ENCODE measurements at places on chromosomes 3 and 15.

GRCh38 chr15:97915261-97915660, 45.2 kb upstream of the ARRDC4 start:
- DNase-seq = no peak

DNA sequence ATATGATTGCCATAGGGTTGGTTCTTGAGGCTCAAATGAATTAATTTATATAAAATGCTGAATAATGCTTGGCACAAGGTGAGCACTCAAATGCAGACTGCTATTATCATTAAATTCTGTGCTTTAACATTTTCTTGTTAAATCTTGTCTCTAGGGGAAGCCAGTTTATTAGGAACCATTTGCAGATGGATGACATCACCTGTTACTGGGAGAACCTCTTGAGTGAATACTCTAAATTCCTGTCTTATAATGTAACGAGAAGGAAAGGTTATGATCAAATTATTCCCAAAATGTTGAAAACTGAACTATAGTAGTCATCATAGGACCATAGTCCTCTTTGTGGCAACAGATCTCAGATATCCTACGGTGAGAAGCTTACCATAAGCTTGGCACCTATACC, 6.2 kb upstream of the TIMMDC1 start:
- DNase-seq = no peak

DNA sequence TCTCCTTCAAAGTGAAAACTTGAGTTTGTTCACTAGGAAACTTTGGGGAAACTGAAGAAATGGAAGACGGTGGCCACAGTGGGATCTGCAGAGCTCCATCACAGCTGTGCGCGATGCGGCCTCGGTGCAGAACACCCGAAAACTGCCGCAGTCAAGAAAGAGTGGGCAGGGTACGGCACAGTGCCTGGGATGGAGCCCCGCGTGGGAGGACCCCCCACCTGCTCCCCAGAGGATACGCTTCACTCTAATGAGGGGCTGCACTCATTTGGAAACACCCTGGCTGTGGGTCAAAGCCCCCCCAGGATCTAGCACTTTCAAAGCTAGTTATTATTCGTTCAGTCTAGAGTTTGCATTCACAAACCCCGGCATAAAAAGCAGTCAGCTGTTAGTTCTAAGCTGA, 9.5 kb downstream of the ADAMTS17 start:
- DNase-seq = no peak

- no peak for DNase-seq
Measured at GRCh38 chr15:85947021-85947420, 132.7 kb upstream of the AGBL1 start.

DNA sequence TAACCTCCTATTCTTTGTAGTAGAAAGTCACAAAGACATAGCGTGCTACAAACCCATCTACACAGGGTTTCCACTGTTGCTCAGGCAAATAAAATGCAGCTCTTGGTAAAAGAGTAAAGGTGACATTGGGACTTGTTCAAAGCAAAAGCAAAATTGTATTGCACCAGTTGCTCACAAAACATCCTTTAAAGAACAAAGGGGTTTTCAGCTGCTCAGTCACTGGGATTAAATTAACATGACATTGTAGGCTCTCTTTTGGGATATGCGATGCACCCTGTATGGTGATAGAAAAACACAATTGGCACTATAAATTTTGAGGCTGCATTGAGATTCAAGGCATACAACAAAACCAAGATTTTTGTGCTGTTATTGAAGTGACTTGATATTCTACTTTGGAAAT, 447.3 kb upstream of the CNTN3 start:
- no peak for DNase-seq

- no peak for DNase-seq
Measured at GRCh38 chr15:31098953-31099740, 2.4 kb downstream of the TRPM1 start.

DNA sequence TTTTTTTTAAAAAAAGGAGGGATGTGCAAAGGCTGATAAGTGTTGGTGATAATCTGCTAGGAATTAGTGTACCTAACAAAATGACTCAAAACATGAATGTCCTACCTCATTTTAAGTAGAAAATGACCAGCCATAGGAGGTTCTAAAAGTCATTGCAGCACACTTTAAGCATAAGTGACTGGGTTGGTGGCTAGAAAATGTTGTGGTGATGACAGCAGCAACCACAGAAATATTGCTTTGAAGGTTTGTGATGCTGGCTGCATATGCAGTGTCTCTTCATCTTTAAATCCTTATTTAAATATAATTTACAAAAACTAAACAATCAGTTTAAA, 55.2 kb downstream of the CMSS1 start:
- DNase-seq = no peak

DNA sequence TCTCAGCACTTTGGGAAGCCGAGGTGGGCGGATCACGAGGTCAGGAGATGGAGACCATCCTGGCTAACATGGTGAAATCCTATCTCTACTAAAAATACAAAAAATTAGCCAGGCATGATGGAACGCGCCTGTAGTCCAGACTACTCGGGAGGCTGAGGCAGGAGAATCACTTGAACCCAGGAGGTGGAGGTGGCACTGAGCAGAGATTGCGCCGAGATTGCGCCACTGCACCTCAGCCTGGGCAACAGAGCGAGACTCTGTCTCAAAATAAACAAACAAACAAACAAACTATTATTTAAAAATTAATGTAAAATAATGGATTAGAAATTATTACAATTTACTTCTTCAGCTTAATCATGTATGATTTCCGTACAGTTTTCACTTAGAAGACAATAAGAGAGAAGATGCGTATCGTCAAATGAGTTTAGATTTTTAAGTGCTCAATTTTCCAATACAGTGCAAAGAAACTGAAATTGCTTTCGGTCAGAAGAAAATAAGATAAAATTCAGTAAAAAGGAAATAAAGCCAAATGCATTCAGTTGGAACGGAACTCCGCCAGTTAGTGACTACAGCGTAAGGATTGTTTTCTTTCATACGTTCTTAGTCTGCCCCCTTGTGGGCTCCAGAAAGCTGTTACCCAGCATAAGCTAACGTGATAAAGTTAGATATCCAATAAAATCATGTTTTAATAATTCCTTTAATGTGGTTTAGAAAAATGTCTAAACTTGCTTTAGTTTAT, 24.8 kb downstream of the AADAC start:
- DNase-seq = peak; percentile 57

DNA sequence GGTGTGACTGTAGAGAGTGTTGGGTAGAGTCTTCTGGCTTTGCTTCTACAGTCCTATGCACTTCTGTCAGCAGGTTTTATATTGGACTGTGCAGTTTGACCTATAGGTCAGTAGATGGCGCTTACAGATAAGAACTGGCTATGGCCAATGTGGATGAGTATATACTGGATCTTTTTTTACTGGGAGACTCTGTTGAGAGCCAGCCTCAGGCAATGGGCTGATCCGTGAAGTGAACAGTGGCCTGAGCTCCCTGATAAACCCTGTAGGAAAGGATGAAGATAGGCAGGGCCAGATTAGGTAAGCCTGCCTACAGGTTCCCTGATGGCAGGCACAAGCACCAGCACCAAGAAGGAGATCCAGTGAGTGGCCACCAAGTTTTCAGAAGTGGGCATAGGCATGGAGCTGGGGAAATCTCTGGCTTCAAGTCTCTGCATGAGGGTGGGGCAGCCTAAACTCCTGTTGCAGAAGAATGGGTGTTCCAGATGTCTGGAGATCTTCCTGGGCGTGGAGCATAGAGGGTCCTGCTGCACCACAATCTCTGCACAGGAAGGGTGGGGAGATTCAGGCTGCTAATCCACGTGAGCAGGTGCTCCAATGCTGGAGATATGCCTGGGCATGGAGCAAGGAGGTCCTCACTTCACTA, 326.0 kb upstream of the SGO1 start:
- peak; percentile 33 for DNase-seq

DNA sequence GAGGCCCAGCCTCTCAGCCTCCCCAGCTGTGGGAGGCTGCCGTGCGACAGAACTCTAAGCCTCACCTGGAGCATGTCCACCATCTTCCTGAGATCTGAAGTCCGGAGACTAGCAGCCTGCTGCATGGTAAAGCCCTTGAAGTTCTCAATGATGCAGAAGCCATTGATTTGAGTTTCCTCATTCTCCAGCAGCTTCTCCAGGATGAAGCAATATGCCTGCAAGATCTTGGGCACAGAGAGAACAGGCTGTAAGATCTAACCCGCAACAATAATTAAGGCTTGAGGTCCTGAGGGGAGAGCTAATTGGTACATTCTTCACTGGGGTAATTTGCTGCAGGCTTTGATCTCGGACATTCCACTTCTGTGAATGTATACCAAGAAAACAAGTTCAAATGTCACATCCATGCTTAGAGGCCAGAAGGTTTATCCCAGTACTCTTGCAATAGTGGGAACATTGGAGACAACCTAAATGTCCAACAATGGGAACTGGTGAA, 9.7 kb downstream of the RLBP1 start:
- no peak for DNase-seq

- DNase-seq = no peak
Measured at GRCh38 chr3:177816667-177817208, 619.5 kb upstream of the TBL1XR1 start.

- no peak for DNase-seq
Measured at GRCh38 chr15:57376696-57377477, 582 bp downstream of the CGNL1 start.

DNA sequence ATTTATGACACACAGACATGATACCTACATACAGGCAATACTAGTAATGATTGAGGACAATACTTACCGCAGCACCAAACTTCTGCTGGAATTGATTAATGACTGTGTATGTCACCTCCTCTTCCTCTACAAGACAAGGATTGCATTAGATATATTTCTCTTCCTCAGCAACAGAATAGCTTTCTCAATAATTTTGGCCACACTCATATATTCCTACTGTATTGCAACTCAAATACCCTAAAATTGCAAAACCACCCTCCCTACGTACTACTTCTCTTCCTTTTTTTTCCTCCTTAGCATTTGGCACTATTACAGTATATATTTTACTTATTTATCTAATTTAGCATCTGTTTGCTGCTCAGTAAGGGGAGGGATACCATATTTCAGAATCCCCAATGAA, 14.8 kb downstream of the EXD1 start:
- DNase-seq = no peak

GRCh38 chr15:84108728-84109127, 126.8 kb upstream of the GOLGA6L4 start:
- DNase-seq = no peak

DNA sequence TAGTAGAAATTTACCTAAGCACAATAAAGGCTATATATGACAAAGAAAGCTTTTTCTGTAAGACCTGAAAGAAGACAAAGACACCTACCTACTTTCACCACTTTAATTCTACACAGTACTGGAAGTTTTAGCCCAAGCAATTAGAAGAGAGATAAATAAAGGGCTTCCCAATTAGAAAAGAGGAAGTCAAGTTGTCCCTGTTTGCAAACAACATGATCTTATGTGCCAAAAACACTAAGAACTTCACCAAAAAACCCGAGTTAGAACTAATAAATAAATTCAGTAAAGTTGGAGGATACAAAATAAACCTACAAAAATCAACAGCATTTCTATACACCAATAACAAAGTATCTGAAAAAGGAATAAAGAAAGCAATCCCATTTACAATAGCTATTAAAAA, 190.9 kb downstream of the NR2F2 start:
- no peak for DNase-seq

DNA sequence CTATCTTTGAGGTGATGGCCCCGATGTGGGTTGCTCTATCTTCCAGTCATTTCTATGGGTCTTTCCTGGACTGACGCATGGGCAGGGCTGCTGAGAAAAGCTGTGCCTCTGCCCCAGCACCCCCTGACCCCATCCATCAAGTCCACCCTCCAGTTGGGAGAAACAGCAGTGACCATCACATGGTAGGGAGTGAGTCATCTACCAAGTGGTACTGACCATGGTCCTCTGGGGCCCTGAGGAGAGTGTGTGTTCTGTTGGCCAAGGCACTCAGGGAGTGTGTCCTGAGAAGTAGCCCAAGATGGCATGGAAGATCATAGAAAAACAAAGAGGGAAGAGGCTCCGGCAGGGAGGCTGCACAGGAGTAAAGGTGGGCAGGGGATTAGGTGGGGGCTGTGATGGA, 1.6 kb upstream of the DNAH1 start:
- DNase-seq = no peak

- no peak for DNase-seq
Measured at GRCh38 chr15:38883987-38884386, 319.4 kb upstream of the RASGRP1 start.

GRCh38 chr3:65560133-65560532, 478.6 kb downstream of the MAGI1 start:
- DNase-seq = no peak

Data from NCI-H1436 treated with DMSO at 0.1 percent for 48 hours (cell line).